Thoracic aorta (tissue), 2 donors: ENCODE measurements at places on chromosomes 12 and 14. TPM values are rescaled to one million over a fixed set of nuclear protein-coding genes. Genes with fewer than 3 reads are reported as not detected.

GRCh38 chr14:76236172-76237130 lies 84.7 kb downstream of the GPATCH2L start:
- DNase-seq = no peak

GRCh38 chr12:47353508-47353907 lies 273.7 kb upstream of the AMIGO2 start:
- no peak for DNase-seq

DNA sequence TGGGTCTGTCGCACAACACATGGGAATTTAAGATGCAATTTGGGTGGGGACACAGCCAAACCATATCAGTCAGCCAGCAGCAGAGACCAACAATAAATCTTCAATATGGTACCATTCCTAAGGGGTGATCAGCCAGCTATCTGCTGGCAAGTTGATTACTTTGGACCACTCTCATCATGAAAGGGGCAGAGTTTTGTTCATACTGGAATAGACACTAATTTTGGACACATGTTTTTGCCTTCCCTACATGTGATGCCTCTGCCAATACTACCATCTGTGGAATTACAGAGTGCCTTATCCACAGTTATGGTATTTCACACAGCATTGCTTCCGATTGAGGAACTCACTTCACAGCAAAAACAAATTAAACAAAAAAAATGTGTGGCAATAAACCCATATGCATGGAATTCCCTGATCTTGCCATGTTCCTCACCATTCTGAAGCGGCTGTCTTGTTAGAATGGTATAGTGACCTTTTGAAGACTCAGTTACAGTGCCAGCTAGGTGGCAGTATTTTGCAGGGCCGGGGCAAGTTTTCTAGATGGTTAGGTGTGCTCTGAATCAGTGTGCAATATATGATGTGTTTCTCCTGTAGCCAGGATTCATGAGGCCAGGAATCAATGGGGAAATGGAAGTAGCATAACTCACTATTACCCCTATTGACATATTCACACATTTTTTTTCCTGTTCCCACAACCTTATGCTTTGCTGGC lies 179.0 kb upstream of the IGF1 start:
- DNase-seq = no peak

GRCh38 chr14:95293449-95293848 lies 26.3 kb downstream of the CLMN start:
- no peak for DNase-seq

DNA sequence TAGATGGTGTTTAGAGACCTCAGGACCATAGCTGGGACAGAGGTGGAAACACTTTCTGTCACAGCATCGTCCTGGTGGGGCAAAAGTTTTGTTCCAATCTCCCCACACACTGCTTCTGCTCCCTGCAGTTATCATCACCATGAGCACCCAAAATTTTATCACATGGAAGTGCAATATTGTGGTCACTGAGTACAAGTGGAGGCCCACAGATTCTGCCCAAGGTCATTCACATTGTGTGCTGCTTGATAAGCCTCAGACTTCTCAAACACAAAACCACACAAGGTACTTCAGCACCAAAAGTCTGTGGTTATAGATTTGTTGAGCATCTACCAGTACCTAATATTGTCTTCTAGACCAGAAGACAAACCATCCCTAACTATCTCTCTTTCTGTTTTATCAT lies 554 bp upstream of the KRT77 start:
- no peak for DNase-seq

GRCh38 chr14:105213361-105213760 lies 32.2 kb upstream of the NUDT14 start:
- no peak for DNase-seq

- no peak for DNase-seq
Observed at GRCh38 chr12:61514016-61514415, 746.2 kb upstream of the USP15 start.

DNA sequence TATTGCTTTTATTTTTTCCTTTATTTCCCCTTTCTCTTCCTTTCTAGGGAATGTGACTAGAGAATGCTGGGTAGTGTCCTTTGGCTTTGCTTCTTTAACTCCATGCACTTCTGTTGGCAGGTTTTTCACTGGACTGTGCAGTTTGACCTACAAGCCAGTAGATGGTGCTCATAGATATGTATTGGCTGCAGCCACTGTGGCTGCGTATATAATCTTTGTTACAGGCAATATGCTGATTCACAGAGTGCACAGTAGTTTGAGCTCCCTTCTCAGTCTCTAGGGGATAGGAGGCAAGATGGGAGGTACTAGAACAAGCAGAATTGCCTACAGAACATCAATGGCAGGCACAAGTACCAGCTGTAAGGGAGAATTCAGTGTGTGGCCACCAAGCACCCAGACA lies 503.5 kb downstream of the LRFN5 start:
- DNase-seq = no peak

- DNase-seq = no peak
Observed at GRCh38 chr12:52822771-52823510, 9.0 kb upstream of the KRT4 start.

SPX gene
- total RNA-seq = not detected

C12orf54 gene
- not detected for total RNA-seq

CEP290 gene
- 21.4 TPM for total RNA-seq
